Ovary (tissue), 10 donors: ENCODE measurements at places on chromosomes 3 and 15.
A peak's percentile ranks its signal among the peaks of the same experiment; 100 is the strongest.

GRCh38 chr15:68313501-68314410, 36.2 kb downstream of the FEM1B start:
- DNase-seq: peak; percentile 20

DNA sequence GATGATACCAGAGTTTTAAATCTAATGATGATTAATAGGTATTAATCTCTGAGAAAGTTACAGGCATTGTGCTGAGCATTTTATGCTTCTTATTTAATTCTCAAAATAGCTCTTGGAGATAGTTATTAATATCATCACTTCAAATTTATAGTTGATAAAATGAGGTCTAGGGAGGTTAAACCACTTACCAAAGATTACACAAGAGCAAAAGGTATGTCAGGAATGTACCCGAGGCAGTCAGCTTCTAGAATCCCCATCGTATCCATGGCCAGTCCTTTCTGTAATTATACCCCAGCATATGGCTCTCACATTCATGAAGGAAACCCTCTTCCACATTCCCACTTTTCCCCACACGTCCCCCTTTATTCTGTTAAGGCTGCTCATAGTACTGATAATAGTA, 421.3 kb downstream of the PYDC2 start:
- no peak for DNase-seq

GRCh38 chr3:12302564-12302963, 13.7 kb downstream of the PPARG start:
- DNase-seq: no peak

GRCh38 chr15:55247311-55247710, 42.3 kb downstream of the RAB27A start:
- no peak for DNase-seq
